Right lobe of liver (tissue), 6 donors: ENCODE measurements at places on chromosomes 2 and 18.

GRCh38 chr2:12929758-12930157, 213.0 kb downstream of the TRIB2 start:
- H3K4me1 ChIP-seq = no peaks in the 10 kb centered on the region
- no peak for DNase-seq
- H3K4me3 ChIP-seq = no peak overlapping the region
- no peaks in the 10 kb centered on the region for H3K36me3 ChIP-seq

GRCh38 chr2:241560883-241561474, 2.4 kb downstream of the BOK start:
- peak overlapping the region; percentile 83 for H3K27ac ChIP-seq
- no peaks in the 10 kb centered on the region for H3K27me3 ChIP-seq
- DNase-seq = peak; percentile 90
- H3K4me3 ChIP-seq = peak overlapping the region; percentile 80
- H3K4me1 ChIP-seq = peaks cover 17% of the 10 kb centered on the region

GRCh38 chr2:23602116-23602515, 217.1 kb downstream of the KLHL29 start:
- H3K27ac ChIP-seq = no peak overlapping the region
- peaks cover 1% of the 10 kb centered on the region for H3K36me3 ChIP-seq
- H3K27me3 ChIP-seq = no peaks in the 10 kb centered on the region
- no peak for DNase-seq
- no peaks in the 10 kb centered on the region for H3K4me1 ChIP-seq

GRCh38 chr2:170313347-170313991, 135.5 kb downstream of the MYO3B start:
- H3K4me1 ChIP-seq = no peaks in the 10 kb centered on the region
- no peaks in the 10 kb centered on the region for H3K36me3 ChIP-seq
- DNase-seq = no peak
- H3K27ac ChIP-seq = no peak overlapping the region
- H3K4me3 ChIP-seq = no peak overlapping the region

- H3K4me3 ChIP-seq = no peak overlapping the region
- no peak for DNase-seq
- no peaks in the 10 kb centered on the region for H3K4me1 ChIP-seq
- H3K36me3 ChIP-seq = no peaks in the 10 kb centered on the region
- H3K27ac ChIP-seq = no peak overlapping the region
These were observed 40.2 kb downstream of the MCFD2 start for GRCh38 chr2:46875226-46875899.
